Calu3 (cell line): ENCODE measurements at places on chromosomes 1 and 21. TPM values are rescaled to one million over a fixed set of nuclear protein-coding genes. Genes with fewer than 3 reads are reported as not detected.

Gene MTF1
- total RNA-seq = 27.1 and 34.3 TPM in 2 replicates

GRCh38 chr1:218517459-218517858 lies 172.3 kb downstream of the TGFB2 start:
- peaks cover 8% of the 10 kb centered on the region for H3K4me1 ChIP-seq
- no peaks in the 10 kb centered on the region for H3K27me3 ChIP-seq
- H3K36me3 ChIP-seq = no peaks in the 10 kb centered on the region
- H3K27ac ChIP-seq = no peak overlapping the region

DNA sequence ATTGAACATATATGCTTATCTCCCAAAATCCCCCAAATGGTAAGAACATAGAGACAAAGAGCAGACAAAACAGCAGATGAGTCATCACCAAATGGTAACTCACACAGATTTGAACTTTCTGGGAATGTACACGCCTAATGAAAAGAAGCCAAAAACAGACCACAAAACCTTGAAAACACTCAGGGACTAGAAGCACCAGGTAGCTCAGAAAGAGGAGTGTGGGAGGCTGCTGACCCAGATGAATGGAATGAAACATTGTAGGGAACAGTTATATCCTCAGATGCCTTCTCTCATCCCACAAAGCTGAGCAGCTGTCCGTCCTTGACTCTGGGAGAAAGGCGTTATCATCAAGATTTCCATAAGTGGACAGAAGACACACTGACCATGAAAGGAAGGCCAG lies 307.0 kb upstream of the USP25 start:
- no peaks in the 10 kb centered on the region for H3K27me3 ChIP-seq
- no peak for DNase-seq
- H3K27ac ChIP-seq = no peak overlapping the region
- no peak overlapping the region for H3K4me3 ChIP-seq
- peaks cover 12% of the 10 kb centered on the region for H3K4me1 ChIP-seq

GRCh38 chr1:244678697-244679096 lies 25.8 kb downstream of the DESI2 start:
- no peaks in the 10 kb centered on the region for H3K36me3 ChIP-seq
- H3K27ac ChIP-seq = no peak overlapping the region
- no peaks in the 10 kb centered on the region for H3K4me1 ChIP-seq
- no peaks in the 10 kb centered on the region for H3K27me3 ChIP-seq
- H3K4me3 ChIP-seq = no peak overlapping the region

GRCh38 chr1:191255354-191256054 lies 777.8 kb upstream of the BRINP3 start:
- H3K27ac ChIP-seq = no peak overlapping the region
- no peaks in the 10 kb centered on the region for H3K27me3 ChIP-seq

DNA sequence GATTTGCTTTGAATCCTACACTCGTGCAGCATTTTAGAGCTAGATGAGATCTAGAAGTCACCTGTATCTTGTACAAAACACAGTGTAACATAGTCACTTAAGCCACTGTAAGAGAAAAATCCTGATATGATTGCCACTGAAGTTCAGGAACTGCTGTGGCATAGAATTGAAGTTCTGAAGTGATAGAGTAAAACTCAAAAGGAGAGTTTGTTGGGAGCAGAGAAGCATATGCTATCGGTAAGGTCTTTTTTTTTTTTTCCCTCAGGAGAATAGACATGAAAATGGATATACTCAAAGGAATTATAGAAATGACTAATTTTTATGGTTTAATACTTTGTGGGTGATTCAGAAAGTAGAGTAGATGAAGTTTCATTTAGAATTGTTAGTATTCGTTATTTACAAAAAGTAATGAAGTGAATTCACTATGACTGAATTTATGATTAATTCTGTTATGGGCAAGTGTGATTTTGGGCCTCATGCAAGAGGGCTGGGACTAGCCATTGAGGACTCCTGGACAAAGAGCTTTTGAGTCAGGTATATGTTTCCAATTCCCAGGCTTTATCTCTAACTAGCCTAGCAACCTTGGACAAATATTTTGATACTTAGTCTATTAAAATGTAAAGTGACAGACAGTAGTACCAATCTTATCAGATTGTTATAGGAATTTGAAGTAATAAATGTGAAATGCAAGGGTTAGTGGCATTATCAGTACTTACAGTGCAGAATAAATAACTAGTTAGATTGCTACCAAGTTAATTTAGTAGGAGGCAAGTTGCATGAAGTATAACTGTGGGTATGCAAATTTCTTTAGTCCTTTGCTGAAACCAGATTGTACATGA lies 3.1 kb downstream of the KCTD3 start:
- DNase-seq = no peak
- peak overlapping the region; percentile 99 for H3K27ac ChIP-seq
- peaks cover 56% of the 10 kb centered on the region for H3K4me1 ChIP-seq

DNA sequence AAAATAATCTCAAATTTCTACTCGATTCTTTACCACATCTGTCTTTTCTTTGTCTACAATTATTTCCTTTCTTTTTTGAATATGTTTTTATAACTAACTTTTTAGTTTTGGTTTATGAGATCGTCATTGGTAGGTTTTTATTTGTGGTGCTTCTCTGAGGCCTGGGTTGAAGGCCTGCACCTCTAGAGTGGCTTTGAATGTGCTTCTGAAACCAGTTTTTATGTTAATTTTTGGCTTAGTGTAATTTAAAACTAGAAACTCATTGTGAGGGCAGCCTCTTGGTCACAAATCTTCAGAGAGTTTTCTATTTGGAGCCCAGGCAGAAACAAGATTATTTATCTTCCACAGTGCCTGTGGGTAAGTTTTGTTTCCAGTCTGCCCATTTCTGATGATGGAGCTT lies 187.0 kb downstream of the GPATCH2 start:
- H3K4me3 ChIP-seq = no peak overlapping the region
- H3K4me1 ChIP-seq = no peaks in the 10 kb centered on the region
- H3K36me3 ChIP-seq = no peaks in the 10 kb centered on the region
- DNase-seq = no peak

Gene FMO4
- 2.5 and 3.4 TPM in 2 replicates for total RNA-seq

DNA sequence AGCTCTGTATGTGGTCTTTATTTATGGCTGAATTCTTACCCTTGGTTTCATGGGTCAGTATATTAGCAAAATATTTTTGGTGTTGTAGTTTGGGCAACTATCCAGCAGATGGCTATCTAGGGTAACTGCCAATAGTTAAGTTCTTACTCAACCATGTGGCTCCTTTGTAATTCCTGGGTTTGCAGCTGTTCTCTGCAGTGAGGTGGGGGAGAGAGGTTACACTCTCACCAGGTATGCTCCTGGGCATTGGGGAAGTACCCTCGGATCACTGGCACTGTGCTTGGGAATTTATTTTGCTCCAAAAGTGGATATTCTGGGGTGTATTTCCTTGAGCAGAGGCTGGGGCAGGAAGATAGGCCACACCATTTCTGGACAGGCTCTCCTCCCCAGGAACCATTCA lies 436.7 kb upstream of the TMPRSS15 start:
- H3K36me3 ChIP-seq = no peaks in the 10 kb centered on the region
- H3K27me3 ChIP-seq = no peaks in the 10 kb centered on the region
- no peaks in the 10 kb centered on the region for H3K4me1 ChIP-seq
- H3K27ac ChIP-seq = no peak overlapping the region
- no peak overlapping the region for H3K4me3 ChIP-seq

Gene CRYBG2
- total RNA-seq = 6.4 and 17.6 TPM in 2 replicates

Gene KIFAP3
- 16.2 and 16.5 TPM in 2 replicates for total RNA-seq

DNA sequence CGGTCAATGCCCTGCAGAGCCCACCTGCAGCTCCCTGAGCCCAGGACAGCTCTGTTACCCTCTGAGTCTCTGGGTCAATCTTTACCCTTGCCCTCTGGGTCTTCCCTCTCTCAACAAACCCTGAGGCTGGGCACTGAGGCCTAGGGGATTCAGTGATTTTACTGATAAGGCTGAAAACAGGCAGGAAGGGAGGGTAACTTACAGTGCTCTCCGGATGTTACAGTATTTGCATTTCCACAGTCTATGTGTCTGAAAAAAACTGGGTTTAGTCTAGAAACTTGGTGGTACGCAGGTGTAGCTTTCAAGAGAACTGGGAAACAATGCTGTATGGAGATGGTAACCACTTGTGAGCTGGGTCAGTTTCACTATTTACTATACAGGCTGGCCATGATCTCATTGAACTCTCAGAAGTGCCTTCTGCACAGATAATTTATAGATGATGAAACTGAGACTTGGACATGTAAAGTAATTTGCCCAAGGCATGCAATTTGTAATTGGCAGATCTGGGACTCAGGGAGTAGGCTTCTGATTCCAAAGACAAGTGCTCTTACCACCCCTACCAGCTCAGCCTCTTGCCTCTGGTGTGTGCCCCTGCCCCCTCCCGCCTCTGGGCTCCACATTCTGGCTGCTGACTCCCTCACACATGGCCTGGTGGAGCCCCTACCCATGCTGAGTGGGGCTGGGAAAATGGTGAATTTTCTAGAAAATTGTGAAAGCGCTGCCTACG lies 48.8 kb downstream of the TENT5C start:
- H3K36me3 ChIP-seq = peaks cover 4% of the 10 kb centered on the region
- no peak for DNase-seq
- H3K4me1 ChIP-seq = peaks cover 21% of the 10 kb centered on the region
- no peak overlapping the region for H3K27ac ChIP-seq

Gene CD34
- total RNA-seq = 0.24 and 0.34 TPM in 2 replicates

GRCh38 chr1:244076740-244077139 lies 25.7 kb downstream of the ZBTB18 start:
- no peaks in the 10 kb centered on the region for H3K36me3 ChIP-seq
- H3K4me1 ChIP-seq = peaks cover 33% of the 10 kb centered on the region
- no peak for DNase-seq

DNA sequence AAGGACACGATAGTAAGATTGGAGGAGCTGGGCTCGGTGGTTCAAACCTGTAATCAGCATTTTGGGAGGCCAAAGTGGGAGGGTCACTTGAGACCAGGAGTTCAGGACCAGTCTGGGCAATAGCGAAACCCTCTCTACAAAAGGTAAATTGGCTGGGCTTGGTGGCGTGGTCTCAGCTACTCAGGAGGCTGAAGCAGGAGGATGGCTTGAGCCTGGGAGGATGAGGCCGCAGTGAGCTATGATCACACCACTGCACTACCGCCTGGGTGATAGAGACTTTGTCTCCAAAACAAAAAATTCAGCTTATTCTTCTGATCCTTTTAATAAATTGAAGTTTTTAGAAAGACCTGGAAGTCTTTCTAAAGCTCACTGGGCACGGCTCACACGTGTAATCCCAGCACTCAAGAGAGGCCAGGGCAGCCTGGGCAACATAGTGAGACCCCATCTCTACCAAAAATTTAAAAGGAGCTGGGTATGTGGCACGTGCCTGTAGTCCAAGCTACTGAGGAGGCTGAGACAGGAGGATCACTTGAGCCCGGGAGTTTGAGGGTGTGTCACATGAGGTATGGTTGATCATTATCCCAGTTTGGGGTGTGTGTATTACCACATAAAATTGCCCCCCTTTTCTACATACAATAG lies 15.3 kb downstream of the MASP2 start:
- no peaks in the 10 kb centered on the region for H3K4me1 ChIP-seq
- DNase-seq = no peak
- no peaks in the 10 kb centered on the region for H3K27me3 ChIP-seq

Gene RGS7
- total RNA-seq = 1.0 and 1.3 TPM in 2 replicates

GRCh38 chr1:6265151-6265550 lies 4.3 kb upstream of the GPR153 start:
- H3K4me3 ChIP-seq = no peak overlapping the region
- no peaks in the 10 kb centered on the region for H3K36me3 ChIP-seq
- no peak overlapping the region for H3K27ac ChIP-seq

Gene ANXA9
- total RNA-seq = 15.4 and 20.1 TPM in 2 replicates

DNA sequence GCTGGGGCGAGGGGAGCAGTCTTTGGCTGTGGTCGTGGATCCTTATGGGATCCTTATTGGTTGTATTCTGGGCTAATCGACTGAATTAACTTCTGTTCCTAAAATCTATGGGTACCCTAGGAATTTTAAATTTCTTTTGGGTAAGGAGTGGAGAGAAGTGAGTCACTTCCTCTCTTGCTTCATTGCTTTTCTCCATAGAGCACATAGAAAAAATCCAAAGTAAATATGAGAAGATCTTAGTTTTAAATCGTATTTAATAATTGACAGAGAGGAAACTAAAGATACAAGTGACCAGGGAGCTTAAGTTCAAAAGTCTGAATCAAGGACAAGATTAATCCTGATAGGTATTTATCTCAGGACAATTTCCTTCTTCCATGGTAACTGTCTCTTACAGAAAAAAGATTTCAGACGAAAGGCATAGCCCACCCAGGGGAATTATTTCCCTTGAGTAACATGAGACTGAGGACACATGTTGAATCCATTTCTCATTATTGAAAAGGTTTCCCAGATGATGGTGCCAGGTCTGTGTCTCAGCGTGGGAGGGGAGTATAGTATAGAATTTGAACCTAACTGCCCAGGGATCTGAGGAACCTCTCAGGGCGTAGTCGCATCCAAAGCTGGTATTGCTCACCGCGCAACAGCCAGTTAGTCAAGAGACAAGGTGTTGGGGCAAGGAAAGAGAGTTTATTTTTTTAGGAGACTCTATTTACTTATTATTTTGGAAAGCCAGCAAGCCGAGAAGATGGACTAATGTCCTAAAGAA lies 28.7 kb upstream of the FASLG start:
- H3K27me3 ChIP-seq = no peaks in the 10 kb centered on the region
- H3K4me3 ChIP-seq = no peak overlapping the region
- peak overlapping the region; percentile 74 for H3K27ac ChIP-seq

Gene PCSK9
- 31.8 and 41.6 TPM in 2 replicates for total RNA-seq

Gene KLF17
- total RNA-seq = not detected in 2 replicates

DNA sequence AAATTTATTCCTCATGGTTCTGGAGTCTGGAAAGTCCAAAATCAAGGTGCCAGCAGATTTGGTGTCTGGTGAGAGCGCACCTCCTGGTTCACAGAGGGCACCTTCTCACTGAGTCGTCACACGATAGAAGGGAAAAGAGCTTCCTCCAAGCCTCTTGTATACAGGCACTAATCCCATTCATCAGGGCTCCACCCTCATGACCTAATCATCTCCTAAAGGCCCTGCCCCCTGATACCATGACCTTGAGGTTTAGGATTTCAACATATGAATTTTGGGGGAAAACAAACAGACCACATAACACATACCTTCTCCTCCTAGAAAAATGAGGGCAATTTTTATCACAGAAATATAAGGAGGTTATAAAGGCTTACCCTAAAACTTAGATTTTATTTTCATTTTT lies 88.0 kb upstream of the NFIA start:
- H3K4me3 ChIP-seq = no peak overlapping the region
- no peaks in the 10 kb centered on the region for H3K36me3 ChIP-seq
- H3K4me1 ChIP-seq = no peaks in the 10 kb centered on the region
- DNase-seq = no peak
- no peak overlapping the region for H3K27ac ChIP-seq

DNA sequence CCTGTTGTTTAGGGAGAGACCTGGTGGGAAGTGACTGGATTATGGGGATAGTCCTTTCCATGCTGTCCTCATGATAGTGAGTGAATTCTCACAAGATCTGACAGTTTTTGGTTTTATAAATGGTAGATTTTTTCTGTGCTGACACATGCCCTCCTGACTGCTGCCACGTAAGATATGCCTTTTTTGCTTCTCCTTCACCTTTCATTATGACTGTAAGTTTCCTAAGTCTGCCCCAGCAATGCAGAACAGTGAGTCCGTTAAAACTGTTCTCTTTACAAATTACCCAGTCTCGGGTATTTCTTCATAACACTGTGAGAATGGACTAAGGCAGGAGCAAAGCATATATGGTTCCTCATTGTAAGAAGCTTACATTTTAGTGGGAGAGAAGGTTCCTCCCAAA lies 1727.2 kb downstream of the NCAM2 start:
- DNase-seq = no peak
- H3K36me3 ChIP-seq = no peaks in the 10 kb centered on the region
- no peaks in the 10 kb centered on the region for H3K4me1 ChIP-seq
- H3K4me3 ChIP-seq = no peak overlapping the region
- H3K27me3 ChIP-seq = no peaks in the 10 kb centered on the region
